ENCODE measurements at places on chromosomes 4 and X. TPM values are rescaled to one million over a fixed set of nuclear protein-coding genes. Genes with fewer than 3 reads are reported as not detected.

SEL1L3 gene
- polyA plus RNA-seq, result 133 TPM

FAM241A gene
- polyA plus RNA-seq, result 3.0 TPM

NAT8L gene
- polyA plus RNA-seq, result 4.4 TPM

NPY2R gene
- polyA plus RNA-seq, result 0.14 TPM

CT55 gene
- 0.20 TPM for polyA plus RNA-seq

KLHL4 gene
- 6.3 TPM for polyA plus RNA-seq

RHOXF1 gene
- polyA plus RNA-seq, result 1.1 TPM

GATA1 gene
- 1.1 TPM for polyA plus RNA-seq

DCAF4L1 gene
- polyA plus RNA-seq, result 0.20 TPM

NIPAL1 gene
- polyA plus RNA-seq, result 4.1 TPM

PRICKLE3 gene
- polyA plus RNA-seq, result 5.5 TPM

SSX2B gene
- 0.17 TPM for polyA plus RNA-seq

SPANXC gene
- polyA plus RNA-seq, result not detected

L1CAM gene
- 0.27 TPM for polyA plus RNA-seq

PPP4R3C gene
- polyA plus RNA-seq, result not detected

SPANXN3 gene
- not detected for polyA plus RNA-seq

GSTCD gene
- 16.2 TPM for polyA plus RNA-seq

YIPF6 gene
- 47.1 TPM for polyA plus RNA-seq

PAGE4 gene
- polyA plus RNA-seq, result not detected

NDNF gene
- polyA plus RNA-seq, result 217 TPM

ARHGEF6 gene
- 21.3 TPM for polyA plus RNA-seq

HELQ gene
- 21.2 TPM for polyA plus RNA-seq

SPANXN4 gene
- not detected for polyA plus RNA-seq

DRD5 gene
- not detected for polyA plus RNA-seq

MEPE gene
- polyA plus RNA-seq, result 0.37 TPM

ADGRA3 gene
- 63.0 TPM for polyA plus RNA-seq

PCDH19 gene
- polyA plus RNA-seq, result 2.4 TPM

FGF16 gene
- polyA plus RNA-seq, result 0.27 TPM

ETDA gene
- polyA plus RNA-seq, result 0.43 TPM

OGT gene
- polyA plus RNA-seq, result 242 TPM

FGFRL1 gene
- polyA plus RNA-seq, result 21.9 TPM

ATG4A gene
- 14.0 TPM for polyA plus RNA-seq

INTU gene
- 34.4 TPM for polyA plus RNA-seq

TASL gene
- 1.0 TPM for polyA plus RNA-seq
